ENCODE measurements at places on chromosomes 11 and 22.

GRCh38 chr11:111944651-111945051, 7.5 kb downstream of the DIXDC1 start:
- peak; percentile 32 for DNase-seq

DNA sequence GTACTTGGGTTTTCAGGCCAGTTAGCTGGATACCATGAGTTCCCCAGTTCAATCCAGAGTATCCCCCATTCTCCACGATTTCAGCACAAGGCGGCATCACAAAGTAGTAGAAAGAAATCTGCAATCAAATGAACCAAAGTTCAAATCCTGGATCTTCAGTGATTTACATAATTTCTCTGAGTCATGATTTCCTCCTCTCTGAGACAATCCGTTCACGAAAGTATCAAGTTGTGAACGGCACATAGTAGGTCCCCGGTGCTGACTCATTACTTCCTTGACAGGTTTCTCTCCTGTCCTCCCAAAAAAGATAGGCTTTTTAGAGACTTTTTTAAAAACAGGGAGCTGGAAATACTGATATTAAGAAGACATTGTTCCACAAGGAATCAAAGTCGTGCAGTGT, 69.1 kb upstream of the AKIP1 start:
- DNase-seq, result no peak

- DNase-seq, result no peak
Measured at GRCh38 chr11:64842366-64842759, 2.1 kb downstream of the CDC42BPG start.

DNA sequence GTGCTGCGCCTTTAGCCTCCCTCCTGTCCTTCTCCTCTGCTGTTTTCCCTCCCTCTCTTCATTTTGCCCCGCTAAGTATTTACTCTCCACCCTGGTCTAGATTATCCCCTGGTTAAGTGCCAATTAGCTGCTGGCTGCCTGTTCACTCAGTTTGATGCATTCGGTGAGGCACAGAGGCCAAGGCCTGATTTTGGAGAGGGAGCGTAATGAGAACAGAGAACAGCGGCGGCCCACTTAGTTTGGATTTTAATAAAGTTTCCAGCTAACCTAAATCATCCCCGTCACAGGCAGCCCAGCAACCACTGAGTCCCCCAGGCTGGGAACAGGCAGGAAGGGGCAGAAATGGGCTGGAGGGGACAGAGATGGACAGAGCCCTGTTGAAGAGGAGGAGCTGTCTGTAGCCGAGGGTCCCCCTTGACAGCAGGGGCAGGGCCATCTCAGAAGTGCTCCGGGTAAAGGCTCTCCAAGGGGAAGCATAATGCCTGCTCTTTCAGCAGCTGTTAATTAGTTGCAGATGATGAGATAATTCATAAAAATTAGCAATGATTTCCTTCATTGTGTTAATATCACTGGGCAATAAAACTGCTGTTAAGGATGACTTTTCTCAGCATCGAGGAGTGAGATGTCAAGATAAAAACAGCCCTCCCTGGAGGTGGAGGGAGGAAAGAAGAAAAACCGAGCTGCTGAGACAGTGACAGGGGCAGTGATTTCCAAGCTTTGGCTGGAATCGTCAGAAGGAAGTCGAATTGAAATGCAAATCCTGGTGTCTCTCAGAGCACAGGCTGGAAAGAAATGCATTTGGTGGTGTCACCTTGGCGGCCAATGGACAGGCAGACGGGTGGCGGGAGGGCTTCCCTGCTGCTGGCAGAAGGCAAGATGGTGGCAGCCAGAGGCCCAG, 170.1 kb downstream of the GRIK4 start:
- no peak for DNase-seq

DNA sequence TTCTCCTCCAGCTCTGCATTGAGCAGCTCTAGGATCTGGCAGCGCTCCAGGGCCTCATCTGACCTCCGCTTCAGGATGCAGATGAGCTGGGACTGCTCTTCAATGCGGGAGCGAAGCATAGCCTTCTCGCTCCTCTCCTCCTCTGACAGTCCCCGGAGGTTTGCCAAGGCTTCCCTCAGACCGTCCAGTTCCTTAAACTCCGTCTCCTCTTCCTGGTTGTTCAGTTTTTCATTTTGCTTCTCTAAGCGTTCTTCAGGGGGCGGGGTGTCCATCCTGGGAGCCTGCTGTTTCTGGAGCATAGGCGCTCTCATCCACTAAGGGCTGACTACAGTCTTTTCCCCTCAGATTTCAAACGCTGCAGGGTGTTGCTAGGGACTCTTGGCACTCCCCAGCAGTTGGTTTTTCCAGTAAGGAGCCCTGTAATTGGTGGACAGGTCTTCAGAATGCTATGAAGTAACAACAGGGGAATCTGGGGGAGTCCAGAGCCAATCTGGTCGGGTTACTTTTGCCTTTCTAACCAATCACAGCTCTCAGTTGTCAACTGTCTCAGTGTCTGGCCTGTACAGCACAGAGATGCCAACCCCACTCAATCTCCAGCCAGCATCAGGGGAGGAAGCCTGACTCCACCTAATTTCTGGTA, at the start of gene CCDC89:
CCDC89 (minus strand) TSS at position 376 of the 640 bp plus-strand sequence; CDS start at position 311, 65 bp downstream.
- no peak for DNase-seq

GRCh38 chr22:43314611-43315010, 28.6 kb downstream of the SCUBE1 start:
- no peak for DNase-seq

DNA sequence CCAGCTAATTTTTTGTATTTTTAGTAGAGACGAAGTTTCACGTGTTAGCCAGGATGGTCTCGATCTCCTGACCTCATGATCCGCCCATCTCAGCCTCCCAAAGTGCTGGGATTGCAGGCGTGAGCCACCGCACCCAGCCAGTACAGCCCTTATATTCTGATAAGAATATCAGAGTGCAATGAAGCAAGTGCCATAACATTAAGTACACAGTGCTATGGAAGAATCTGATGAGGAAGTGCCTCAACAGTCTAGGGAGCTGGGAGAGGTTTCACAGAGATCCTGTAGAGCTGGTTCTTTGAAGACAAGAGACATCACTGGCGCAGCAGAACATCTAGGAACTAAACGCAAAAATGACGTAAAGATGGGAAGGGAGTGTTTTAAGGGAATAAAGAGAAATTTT, 2.1 kb downstream of the RTCB start:
- DNase-seq, result no peak

DNA sequence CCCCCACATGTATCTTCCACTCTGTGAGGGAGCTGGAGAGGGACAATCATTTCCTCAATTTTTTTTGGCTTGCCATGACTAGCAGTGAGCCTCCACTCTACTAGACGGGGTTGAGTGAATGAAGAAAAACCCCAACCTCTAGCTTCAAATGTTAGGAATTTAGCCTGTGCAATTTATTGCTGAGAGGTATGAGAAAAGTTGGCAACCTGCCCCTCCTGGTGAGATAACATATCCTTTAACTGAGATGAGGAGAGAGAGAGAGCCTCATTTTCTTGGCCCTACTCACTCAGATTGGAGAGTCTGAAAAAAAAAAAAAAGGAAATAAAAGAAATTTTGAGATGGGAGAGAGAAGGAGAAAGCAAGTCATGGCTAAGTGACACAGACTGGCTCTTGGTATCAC, 218.2 kb upstream of the CARD18 start:
- DNase-seq, result no peak

GRCh38 chr11:61495801-61496601, 12.5 kb upstream of the LRRC10B start:
- DNase-seq, result no peak

GRCh38 chr11:42974510-42975179, 337.2 kb upstream of the API5 start:
- DNase-seq, result no peak

- DNase-seq, result no peak
Measured at GRCh38 chr11:133968300-133968699, 11.5 kb upstream of the IGSF9B start.

- DNase-seq, result no peak
Measured at GRCh38 chr11:370070-370941, 1.0 kb downstream of the B4GALNT4 start.

- no peak for DNase-seq
Measured at GRCh38 chr11:82909015-82909640, 7.6 kb downstream of the DDIAS start.

DNA sequence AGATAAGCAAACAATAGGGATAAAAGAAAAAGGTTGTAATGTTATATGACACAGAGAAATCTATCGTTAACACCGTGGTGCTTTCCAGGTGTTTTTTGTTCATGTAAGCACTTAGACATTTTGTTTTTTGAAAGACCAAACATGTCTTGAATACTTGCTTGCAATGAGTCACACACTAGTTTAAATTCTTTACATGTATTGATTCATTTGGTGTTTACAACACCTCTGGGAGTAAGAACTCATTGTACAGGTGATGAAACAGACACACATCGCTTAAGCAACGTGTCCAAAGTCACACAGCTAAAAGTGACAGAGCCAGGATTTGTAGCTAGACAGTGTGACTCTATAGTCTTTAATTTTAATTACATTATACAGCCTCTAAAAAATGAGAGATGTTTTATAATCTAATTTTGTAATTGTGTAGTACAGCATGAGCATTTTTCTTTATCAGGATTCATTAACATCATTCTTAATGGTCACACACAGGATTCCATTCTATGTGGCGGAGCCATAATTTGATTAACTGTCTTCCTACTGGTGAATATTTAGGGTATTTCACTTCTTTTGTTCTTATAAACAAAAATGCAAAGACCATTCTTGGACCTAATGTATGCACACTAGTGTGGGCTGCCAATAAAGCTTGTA, 148.8 kb downstream of the DBX1 start:
- no peak for DNase-seq

DNA sequence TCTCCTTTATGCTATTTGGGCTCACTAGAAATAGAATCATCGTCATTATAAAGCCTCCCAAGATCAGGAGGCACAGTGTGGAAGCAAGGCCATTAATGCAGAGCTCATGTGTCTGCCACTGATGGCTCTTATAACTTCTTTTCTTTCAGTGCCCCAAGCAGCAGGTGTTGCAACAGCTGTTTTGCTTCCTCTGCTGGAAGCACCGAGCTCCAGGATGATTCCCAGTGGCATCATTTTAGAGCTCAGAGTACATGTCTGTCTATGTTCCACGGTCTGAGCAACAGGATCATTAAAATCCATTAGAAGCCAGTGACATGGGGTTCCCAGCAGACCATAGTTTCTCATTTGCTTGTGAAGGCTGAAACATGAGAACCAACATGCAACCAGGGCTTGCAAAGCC, 803.0 kb upstream of the FAT3 start:
- no peak for DNase-seq

- no peak for DNase-seq
Measured at GRCh38 chr11:9075556-9075955, 15.8 kb downstream of the SCUBE2 start.

- peak; percentile 99 for DNase-seq
Measured at GRCh38 chr11:126211236-126212088, at the start of the genes FAM118B and RPUSD4. Gene FAM118B, plus strand, starts transcription at chr11:126211782. Its CDS starts 23,220 bp downstream, at chr11:126235002. Gene RPUSD4, minus strand, starts transcription at chr11:126211650. Its CDS starts 12 bp downstream, at chr11:126211638.

GRCh38 chr11:88534185-88534584, 196.6 kb upstream of the CTSC start:
- DNase-seq, result no peak

DNA sequence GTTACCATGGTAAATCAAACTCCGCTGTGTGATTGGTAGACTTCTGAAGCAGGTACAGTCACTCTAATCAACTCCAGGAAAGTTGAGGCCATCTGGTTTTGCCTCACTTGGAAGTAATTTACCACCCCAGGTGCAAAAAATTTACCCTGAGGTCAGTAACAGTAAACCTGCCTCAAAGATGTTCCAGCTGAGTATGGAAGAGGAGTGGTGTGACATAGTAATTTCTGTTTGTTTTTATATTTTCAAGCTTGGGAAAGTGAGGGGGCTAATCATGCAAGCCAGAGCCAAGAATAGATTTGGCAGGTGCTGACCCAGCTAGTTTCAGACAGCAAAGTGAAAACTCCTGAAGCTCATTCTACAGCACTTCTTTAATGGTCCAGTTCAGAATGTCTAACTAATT, 691.6 kb downstream of the NTM start:
- DNase-seq, result no peak

GRCh38 chr11:86219311-86220193, 25.0 kb upstream of the EED start:
- DNase-seq, result no peak

- DNase-seq, result no peak
Measured at GRCh38 chr11:76166314-76166713, 40.0 kb downstream of the WNT11 start.

GRCh38 chr11:69382131-69383128, 88.5 kb downstream of the MYEOV start:
- peak; percentile 60 for DNase-seq

DNA sequence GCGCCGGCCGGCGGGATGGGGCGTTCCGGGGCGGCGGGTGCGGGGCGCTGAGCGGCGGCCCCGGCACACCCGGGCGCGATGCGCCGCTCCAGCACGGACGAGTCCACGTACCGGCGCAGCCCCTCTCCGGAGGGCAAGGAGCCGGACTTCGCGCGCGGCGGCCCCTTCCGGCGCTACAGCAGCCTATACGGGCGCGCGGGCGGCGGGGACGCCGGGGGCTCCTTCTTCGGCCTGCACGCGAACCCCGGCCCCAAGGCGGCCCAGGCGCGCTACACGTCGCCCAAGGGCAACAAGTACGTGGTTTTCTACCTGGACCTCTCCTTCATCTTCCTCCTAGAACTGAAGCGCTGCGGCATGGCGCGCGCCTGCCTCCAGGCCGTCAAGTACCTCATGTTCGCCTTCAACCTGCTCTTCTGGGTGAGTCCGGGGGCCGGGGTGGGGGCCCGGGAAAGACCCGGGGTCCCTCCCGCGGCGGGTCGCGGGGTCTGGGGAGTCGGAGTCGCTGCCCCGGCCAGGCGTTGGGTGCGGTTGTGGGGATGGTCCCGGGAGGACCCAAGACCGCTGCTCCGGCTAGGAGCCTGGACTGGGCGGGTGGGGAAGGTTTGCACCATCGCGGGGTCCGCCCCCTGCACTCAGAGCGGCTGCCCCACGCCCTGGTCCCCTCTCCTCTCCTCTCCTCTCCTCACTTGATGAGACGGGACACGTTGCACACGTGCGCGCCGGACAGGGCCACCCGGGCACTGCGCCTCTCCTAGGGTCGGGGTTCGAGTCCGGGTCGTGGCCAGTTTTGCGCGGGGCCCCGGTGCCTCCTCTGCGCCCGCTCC, 7.5 kb downstream of the TSPAN4 start:
- DNase-seq, result no peak

DNA sequence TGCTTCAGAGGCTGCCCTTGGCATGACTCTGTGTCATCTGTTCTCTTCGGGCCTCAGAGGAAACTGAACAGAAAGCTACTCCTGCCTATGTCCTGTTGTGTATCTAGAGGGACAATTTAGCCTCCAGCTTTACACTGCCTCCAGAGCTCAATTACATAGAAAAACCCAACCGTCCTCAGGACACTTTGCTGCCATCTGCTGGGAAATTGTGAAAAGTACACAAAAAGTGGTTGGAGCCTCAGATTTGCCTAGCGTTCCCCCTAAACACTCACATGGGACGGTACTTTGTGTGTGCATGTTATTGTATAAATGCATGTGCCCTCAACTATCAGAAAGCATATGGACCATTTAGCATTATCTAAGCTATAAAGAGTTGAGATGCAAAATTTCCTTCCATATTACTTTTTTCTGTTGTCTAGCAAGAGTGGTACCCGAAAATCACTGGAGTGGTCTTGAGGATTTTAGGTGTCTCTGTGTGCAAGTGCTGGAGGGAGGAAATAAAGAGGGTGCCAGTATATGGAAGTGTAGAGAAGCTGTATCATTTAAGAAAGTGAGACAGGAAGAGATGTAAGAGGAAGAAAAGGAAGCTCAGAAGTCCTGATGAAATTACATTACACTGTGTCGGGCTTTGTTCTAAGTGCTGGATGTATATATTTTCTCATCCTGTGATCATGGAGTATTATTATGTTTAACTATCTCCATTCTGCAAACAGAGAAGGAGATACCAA, 8.7 kb upstream of the MS4A4E start:
- DNase-seq, result peak; percentile 69

- no peak for DNase-seq
Measured at GRCh38 chr22:48918585-48919186, 909.0 kb downstream of the BRD1 start.
